SK-MEL-5 (cell line): ENCODE measurements at places on chromosomes 7 and 10. TPM values are rescaled to one million over a fixed set of nuclear protein-coding genes. Genes with fewer than 3 reads are reported as not detected.

IL6 gene
- total RNA-seq, result 20.5 and 27.7 TPM in 2 replicates

- no peak for DNase-seq
Measured at GRCh38 chr7:106545275-106545674, 115.7 kb downstream of the CCDC71L start.

- no peak for DNase-seq
Measured at GRCh38 chr7:121494516-121494915, 98.4 kb upstream of the FAM3C start.

NPSR1 gene
- total RNA-seq, result not detected in 2 replicates

COBL gene
- 8.6 and 9.2 TPM in 2 replicates for total RNA-seq

VPS50 gene
- total RNA-seq, result 51.1 and 57.4 TPM in 2 replicates

PTER gene
- total RNA-seq, result 20.7 and 21.5 TPM in 2 replicates

PNLIPRP1 gene
- total RNA-seq, result not detected in 2 replicates

HOXA9 gene
- not detected in 2 replicates for total RNA-seq

MOGAT3 gene
- total RNA-seq, result not detected in 2 replicates

DNA sequence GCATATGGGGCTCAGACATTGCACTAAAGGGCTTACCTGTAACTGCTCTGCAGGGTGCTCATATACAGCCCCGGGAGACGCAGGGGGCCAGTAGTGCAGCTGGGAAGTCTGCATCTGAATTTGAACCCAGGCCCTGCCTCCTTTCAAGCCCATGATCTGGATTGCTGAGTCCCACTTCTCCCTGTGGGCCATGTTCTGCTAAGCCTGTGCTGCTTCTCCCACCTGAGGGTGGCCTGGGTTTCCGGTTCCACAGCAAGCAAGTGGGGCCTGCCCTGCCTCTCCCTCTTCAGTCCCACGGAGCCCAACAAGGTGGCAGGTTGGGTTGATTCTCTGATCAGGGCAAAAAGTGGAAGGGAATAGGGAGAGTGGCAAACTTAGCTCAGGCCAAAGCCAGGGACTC, 56.6 kb upstream of the GDF10 start:
- DNase-seq, result no peak
